GM13977 (cell line): ENCODE measurements at places on chromosomes 2 and 18.

GRCh38 chr2:71045865-71046548, 22.4 kb upstream of the NAGK start:
- DNase-seq, result no peak

GRCh38 chr2:27958711-27959378, 68.3 kb downstream of the BABAM2 start:
- DNase-seq, result no peak

DNA sequence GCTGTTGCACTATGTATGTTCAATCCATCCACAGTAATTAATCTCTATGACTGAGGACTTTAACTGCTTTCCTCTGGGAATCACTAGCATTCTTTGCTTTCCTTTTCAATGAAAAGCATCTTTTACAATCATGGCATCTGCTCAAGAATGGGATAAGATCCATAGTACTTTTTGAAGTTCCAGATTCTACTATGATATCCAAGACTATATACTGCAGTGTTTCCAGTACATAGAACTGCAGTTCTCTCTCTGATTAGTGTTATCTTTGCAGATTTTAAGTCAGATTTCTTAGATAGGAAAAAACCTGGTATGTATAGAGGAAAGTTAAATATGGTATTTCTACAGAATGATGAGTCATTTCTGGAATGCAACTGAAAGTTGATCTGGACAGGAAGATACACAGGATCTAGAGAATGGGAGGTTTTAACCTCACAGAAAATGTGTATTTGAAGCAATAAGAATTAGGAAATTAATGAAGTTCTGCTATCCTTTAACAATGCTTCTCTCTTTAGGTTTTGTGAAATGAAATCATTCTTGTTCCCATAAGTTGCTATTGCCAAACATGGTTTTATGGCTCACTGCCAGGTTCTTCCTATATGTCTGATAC, 670.7 kb downstream of the ERBB4 start:
- DNase-seq, result peak; percentile 8

GRCh38 chr2:182080493-182080892, 94.8 kb downstream of the PPP1R1C start:
- no peak for DNase-seq

DNA sequence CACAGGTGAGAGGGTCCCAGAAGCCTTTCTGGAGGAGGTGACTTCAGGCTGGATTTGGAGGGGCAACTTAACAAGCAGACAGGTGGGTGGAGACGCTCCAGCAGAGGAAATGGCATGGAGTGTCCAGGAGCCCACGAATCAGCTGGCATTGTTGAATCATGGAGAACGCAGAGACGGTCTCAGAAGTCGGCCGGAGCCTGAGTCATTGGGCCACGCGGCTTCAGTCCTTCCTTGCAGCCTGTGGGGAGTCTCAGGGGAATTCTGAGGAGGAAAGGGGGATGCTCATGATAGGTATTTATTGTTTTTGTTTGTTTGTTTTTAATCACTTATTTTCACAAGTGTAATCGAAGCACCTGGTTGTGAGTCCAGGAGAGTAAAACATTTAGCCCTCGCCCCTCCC, 184.6 kb upstream of the HDAC4 start:
- DNase-seq, result no peak

GRCh38 chr2:162926907-162927306, 88.3 kb upstream of the KCNH7 start:
- DNase-seq, result no peak

DNA sequence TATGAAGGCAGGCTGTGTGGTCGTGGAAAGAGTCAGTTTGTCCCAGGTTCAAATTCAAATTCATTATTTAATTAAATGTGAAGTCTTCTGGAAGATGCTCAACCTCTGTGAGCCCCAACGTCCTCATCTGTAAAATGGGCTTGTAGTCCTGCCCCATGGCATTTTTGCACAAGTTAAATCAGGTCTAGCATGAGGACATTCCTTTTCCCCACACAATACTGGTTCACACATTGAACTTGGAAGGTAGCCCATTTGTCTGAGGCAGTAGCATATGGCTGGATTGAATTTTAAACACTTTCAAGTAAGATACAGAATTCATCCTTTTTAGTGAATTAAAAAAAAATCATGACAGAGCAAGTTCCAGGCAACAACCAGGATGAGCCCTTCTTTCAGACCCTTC, 665.4 kb upstream of the HS6ST1 start:
- DNase-seq, result no peak

GRCh38 chr2:41040782-41041520, 589.1 kb upstream of the SLC8A1 start:
- no peak for DNase-seq

DNA sequence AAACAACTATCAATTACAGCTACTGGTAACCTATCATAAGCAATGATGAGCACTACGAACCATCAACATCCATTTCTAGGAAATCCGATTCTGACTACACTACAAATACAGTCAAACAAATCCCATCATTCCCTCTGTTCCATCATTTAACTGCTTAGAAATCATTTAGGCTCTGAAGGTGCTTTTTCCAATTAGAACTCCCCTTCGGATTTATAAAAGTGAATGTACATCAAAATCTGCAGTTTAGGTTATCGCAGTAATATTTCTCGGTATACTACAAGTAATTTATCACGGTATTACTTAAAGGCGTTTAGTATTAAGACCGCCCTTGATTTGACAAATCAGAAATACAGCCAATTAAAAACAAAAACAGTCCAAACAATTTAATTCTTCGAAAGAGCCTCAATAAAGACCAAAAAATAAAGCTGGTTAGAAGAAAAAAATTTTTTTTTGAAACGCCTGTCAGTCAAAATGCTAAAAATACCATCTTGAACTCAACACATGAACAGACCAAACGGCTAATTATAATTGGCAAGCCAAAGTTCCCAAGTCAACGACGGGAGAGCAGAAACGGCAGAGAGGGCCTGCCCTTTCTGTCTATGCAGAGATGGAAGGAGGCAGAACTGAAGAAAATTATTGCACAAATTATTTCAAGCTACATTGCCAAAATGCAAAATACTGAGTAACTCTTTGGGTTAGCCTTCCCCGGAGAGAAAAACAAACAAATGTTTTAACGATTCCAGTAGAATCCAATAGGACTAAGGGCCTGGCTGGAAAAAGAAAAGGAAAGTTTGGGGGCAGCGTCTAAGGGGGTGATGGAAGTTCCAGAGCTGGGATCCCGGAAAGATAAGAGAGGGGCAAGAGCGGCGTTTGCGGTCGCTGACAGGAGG, 1.2 kb downstream of the VPS54 start:
- peak; percentile 31 for DNase-seq

- DNase-seq, result peak; percentile 96
Measured at GRCh38 chr2:69436938-69437750, at the start of gene NFU1. Gene NFU1 (minus strand): TSS chr2:69437435. CDS start chr2:69437422, 13 bp downstream.

DNA sequence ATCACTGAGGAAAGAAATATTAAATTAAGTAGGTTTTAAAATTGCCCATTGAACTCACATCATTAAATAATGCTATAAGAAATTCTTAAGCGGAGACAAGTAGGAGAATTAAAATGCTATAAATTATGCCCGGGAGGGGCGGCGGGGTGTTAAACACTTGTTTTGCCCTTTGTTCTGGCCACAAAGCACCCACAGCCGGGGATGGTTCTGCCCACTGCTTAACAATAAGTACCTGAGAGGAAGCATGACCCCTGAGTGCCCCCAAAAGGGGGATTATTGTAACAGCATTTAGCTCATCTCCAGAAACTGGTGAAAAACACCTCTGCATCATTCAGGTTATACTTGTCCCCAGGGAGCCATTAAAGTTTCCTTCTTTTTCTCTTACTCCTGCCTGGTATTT, 332.7 kb upstream of the POU3F3 start:
- DNase-seq, result no peak

DNA sequence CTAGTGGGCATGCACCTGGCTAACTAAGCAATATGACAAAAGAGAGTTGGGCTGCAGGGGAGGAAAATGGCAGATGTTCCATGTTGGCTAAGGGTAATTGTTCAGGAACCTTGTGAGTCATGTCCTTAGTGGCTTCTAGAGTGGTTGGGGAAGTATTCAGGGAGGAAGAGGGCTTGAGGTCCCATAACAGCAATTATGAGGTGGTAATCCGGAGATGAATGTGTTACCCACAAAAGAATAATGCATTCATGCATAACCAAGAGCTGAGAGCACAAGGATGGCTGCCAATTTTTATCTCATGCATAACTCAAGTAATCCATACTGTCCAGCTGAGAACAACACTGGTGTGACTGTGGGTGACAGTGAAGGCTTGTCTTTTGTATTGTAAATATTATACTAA, 42.9 kb downstream of the TMEFF2 start:
- DNase-seq, result no peak

GRCh38 chr18:21191596-21192307, 50.3 kb upstream of the GREB1L start:
- DNase-seq, result no peak

GRCh38 chr2:195202163-195202845, 454.7 kb upstream of the SLC39A10 start:
- DNase-seq, result no peak
